ENCODE measurements at places on chromosomes 4 and X.

- DNase-seq: no peak
These were observed 153.0 kb upstream of the TENM3 start for GRCh38 chr4:182090186-182090585.

- no peak for DNase-seq
These were observed 318.6 kb downstream of the OPHN1 start for GRCh38 chrX:68114573-68115129.

DNA sequence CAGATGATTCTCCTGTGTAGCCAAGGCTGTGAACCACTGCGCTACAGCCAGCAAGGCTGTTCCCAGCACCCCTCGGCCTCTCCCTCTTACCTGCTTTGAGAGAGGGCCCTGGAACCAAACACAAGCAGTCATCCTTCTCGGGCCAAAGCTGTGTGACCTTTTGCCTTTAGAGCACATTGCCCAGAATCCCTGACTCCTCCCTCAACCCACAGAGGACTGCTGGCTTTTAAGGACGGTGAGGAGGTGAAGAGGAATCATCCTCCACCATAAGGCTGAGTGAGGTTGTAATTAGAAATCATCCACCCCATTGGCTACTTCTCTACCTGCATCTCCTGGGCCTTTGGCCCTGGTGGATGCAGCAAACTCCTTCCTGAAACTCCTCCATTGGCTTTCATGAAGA lies 93.6 kb upstream of the PJA1 start:
- DNase-seq: no peak

DNA sequence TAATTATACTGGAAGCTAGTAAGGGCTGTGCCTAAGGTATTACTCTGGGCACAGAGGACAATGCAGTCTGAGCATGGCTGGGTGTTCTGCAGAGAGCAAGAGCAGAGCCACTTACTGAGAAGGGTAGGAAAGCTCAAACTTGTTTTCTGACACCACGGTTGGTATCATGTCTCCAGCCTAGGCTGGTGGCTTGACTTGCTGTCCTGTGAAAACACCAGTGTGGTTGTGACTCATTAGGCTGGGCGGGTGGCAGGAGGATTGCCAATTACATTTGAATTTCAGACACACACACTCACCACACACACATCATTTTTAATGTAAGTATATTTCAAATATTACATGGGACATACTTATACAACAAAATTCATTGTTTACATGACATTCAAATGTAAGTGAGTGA lies 19.7 kb upstream of the MTM1 start:
- no peak for DNase-seq

DNA sequence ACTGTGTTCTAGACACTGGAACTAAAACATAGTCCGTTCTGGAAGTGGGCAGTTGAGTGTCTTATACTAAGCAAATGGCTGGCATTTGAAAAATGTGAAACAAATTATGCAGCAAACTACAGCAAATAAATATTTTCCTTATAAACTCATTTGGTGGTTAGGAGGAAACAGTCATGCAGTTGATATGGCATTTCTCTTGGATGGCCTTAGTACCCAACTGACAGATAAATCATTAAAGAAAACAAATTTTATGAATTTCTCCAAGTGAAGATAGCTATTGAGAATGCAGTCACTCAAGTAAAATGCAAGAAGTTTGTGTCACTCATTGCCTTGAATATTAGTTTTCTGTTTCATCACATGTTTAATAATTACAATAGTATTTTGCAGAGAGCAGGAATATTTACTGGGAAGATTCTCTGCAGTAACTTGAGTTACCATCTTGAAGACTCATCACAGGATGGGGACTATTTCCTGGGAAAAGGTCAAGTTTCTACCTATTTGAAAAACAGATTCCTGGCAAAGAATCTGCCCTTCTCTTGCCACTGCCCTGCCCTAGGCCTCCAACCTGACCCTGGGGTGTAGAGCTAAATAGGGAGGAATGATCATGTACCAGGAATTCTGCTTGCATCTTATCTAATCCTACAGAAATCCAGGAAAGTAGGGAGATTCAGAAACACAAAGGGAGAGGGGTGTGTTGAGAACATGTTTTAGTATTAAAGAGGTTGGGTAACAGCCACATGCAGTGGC lies 105.9 kb downstream of the SH3RF1 start:
- DNase-seq: no peak

GRCh38 chr4:77818073-77818601 lies 1.0 kb downstream of the CNOT6L start:
- peak; percentile 53 for DNase-seq

GRCh38 chrX:4936315-4936714 lies 1222.9 kb upstream of the PRKX start:
- DNase-seq: no peak

DNA sequence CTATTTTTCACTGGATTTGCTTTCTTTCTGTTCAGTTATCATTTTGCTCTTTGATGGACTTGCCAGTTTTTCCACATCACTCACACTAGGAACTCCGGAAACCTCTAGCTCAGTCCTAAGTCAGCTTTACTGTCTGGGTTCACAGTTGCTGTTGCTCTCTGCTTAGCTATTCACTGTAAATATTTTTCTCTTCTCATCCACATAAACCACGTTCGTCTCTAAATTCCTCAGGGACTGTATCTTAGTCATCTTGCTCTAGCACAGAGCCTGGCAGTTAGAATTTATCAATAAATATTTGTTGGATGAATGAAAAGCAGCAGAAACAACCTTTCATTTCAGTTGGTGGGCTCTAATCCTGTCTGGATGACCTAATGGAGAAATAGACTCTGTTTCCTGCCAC lies 119.4 kb upstream of the DMD start:
- no peak for DNase-seq

- DNase-seq: no peak
These were observed 1523.7 kb downstream of the ARAP2 start for GRCh38 chr4:34720571-34720970.

DNA sequence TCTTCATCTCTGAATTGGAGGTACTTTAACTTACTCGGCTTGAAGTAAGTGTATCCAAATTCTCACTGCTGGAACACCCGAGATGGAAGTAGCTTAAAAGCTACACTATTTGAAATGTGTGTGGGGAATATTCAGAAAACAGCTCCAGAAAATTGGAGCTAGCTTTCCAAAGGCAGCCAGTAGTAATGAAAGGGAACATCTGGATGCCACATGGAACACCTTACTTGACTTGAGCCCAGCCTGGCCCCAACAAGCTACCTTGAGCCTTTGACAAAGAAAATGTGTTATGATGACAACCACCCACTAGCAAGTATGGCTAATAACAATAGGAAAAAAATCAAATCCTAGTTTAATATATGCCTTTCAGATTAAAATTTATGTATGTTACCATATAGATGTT lies 161.5 kb downstream of the PRDM5 start:
- DNase-seq: no peak

- no peak for DNase-seq
These were observed 245.7 kb downstream of the ANTXR2 start for GRCh38 chr4:79827283-79827682.

GRCh38 chr4:47715716-47716416 lies 122.0 kb downstream of the CORIN start:
- DNase-seq: no peak

DNA sequence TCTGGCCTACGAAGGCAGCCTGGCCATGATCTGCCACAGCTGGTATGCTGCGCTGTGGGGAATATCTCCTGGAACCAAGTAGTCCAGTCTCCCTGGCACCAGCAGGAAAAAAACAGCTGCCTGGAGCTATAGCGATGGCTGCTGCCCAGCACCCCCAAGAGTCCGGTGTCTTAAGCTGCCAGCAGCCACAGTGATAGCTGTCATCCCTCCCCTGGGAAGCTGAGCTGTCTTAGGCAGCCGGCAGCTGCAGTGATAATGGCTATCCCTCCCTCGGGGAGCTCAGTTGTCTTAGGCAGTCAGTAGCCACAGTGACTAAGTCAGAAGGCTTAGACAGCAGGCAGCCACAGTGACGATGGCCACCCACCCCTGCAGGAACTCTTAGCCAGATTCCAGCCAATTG lies 205.1 kb downstream of the STPG2 start:
- no peak for DNase-seq

GRCh38 chr4:65437102-65437501 lies 233.2 kb downstream of the EPHA5 start:
- DNase-seq: no peak

DNA sequence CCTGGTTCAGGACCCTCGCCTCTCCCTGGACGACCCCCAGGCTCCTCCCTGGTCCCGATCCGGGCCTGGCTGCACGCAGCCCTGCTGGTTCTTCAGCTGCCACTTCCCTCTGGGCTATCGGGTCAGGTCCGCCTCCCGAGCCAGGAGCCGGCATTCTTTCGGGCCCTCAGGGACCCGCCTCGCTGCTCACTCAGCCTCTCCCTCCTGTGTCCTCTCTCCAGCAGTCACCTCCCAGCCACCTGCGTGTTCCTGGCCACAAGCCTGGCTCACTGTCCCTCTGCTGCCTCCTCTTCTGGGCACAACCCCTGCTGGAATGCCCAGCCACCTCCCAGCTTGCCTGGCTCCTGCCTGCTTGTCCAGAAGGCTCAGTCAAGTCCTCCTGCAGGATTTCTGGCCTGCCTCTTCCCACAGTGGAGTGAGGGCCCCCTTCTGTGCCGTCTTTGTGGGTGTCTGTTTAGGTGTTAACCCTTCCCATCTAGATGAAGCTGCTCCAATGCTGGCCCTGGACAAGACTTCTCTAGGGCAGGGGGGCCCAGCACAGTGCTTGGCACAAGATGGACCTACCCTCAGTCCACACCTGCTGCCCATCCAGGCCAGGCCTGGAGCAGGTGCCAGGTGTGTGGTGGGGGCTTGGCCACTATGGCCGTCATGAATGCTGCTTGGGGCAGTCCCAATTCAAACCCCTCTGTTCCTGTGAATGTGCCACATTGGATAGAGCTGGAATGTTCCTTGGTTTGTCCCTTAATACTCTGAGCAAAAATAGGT lies 2.2 kb downstream of the WFS1 start:
- no peak for DNase-seq
